Mammary epithelial cell (primary cell): ENCODE measurements at places on chromosomes 3 and 15.

GRCh38 chr3:185623939-185624665 is 38.0 kb downstream of the SENP2 start:
- no peak for DNase-seq

DNA sequence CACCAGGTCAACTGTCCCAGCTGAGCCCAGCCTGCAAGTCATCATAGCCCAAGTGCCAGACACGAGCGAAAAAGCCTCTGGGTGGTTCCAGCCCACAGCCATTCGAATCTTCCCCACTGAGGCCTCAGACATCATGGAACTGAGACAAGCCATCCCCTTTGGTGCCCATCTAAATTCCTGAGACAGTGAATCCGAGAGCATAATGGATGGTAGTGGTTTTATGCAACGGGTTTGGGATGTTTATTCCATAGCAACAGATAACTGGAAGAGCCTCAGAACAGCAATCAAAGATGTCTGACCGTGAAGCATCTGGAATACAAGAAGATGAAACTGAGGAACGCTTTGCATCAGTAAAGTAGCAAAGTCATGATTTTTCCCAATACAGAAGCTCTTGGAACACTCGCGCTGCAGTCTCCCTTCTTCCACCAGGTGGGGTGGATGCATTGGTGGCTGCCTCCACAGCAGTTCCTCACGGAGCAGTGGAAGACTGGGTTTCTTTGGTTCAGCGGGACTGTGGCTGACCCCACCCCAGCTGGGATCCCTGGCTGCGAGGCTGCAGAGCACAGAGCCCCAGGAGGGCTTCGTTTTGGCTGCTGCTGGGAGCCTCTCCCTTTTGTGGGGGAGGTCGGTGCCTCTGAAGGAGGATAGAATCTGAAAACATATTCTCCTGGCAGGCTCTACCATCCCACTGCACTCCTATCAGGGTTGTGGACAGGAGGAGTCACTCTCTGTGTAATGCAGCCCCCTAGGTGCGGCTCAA is 26.4 kb upstream of the PDE8A start:
- peak; percentile 53 for DNase-seq

- peak; percentile 28 for DNase-seq
Measured at GRCh38 chr3:15330031-15330596, 2.3 kb downstream of the SH3BP5 start.

GRCh38 chr3:49673715-49674496 is at the start of gene APEH:
Gene APEH, plus strand, starts transcription at chr3:49674351. Its CDS starts 51 bp downstream, at chr3:49674402.
- peak; percentile 98 for DNase-seq

DNA sequence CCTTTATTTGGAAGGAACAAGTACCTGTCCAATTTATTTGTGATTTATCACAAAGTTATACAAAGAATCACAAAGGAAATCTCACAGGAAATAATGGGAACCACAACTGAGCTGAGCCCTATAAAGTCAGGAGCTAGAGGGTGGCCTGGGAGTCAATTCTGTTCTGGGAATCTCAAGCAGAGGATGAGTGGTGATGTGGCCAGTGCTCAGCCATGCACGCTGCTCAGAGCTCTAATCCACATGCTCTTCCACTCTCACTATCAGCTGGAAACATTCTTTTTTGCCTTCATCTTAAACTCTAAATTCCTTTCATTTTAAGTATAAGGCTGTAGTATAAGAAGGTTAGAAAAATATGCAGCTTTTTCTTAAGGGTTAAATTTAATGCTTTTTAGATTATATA is 36.6 kb downstream of the UACA start:
- DNase-seq, result no peak

DNA sequence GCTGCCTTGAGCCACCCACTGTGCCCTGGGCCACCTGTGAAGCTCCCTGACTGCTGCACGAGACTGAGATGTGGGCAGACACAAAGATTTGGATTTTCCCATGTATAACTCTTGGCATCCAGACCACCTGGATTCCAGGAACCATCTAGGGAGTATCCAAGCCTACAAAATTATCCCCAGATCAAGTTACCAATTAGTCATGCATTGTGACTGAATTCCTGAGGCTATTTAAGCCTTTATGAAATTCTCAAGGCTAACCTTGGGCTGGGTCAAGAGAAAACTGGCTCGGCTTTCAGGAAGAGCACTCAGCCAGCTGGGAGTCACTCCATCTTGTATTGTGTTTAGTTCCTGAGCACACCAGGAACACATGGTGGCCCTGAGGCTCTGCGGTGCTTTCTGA is 13.3 kb upstream of the ATP13A5 start:
- DNase-seq, result peak; percentile 19

DNA sequence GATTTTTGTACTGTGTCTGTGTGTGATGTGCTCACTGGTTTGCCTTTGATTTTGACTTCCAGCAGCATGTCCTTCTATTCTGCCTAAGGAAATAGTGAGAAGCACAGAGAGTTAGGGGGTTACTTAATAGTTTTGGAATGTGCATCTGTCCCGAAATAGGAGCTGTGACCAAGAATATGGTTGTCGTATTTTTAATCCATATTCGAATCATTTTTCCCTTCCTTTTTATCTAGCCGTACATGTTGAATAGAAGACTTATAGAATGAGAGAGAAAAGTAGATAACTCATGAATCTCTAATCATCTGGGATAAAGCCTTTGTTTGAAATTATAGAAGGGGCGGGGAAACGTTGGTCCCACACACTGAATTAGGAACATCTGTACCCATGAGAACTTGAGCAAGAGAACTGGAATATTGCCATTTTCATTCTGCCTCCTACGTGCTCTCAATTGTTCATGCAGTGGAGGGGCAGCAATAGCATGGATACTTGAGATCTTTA is 23.6 kb downstream of the CRTC3 start:
- DNase-seq, result no peak

GRCh38 chr15:51119120-51119519 is 24.4 kb upstream of the TNFAIP8L3 start:
- DNase-seq, result peak; percentile 34

GRCh38 chr3:3772920-3773319 is 26.3 kb upstream of the LRRN1 start:
- no peak for DNase-seq
